ENCODE measurements at places on chromosomes 7 and 10.

DNA sequence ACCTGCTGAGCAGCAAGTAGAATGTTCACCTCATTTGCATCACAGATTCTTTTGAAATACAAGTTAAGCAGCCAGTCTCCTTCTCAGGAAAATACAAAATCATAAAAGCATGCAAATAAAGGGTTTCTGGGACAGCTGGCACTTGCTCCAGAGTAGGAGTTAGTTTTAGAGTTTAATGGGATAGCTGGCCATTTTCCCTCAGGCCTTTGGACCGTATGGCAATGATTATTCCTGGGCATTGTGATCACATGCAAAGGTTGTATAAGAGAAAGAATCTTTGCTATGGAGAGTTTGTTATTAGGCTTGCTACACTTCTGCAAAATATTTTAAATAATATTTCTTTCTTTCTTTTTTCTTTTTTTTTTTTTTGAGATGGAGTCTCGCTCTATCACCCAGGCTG lies 240.8 kb downstream of the CDK14 start:
- DNase-seq, result no peak

DNA sequence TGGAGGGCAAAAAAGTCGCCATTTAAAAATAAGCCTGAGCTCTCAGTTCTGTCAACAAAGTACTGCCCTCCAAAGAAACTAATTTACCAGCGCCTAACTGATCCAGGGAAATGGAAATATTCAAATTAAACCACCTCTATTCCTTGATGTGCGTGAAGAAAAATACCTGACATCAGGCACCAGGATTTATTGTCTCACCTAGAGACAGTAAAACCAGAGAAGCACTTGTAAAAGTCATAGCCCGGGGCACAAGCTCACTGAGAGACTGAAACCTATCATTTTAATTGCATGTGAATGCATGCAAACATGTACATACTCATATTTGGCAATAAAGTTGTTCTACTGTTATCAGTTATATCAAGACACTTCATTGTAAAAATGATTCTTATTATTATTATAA lies 147.3 kb upstream of the VSTM2A start:
- DNase-seq, result no peak

DNA sequence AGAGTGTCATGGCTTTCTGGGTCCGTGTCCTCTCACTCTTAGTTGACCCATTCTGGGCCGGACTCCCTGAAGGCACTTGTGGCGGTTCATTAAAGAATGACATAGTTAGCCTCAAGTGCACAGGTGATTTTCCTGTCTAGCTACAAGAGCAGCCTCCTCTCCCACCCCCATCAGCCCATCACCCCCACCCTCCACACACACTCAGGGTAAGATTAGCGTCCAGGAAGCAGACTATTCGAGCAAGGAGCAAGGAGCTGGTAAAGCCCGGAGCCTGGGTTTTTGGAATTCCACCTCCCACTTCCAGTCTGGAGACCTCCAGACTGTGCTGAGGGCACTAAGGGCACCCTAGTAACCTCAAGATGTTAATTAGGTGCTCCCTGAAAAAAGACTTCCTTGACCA lies 39.5 kb downstream of the TACR2 start:
- no peak for DNase-seq

- no peak for DNase-seq
These were observed 75.4 kb upstream of the SLC13A1 start for GRCh38 chr7:123275036-123275753.

DNA sequence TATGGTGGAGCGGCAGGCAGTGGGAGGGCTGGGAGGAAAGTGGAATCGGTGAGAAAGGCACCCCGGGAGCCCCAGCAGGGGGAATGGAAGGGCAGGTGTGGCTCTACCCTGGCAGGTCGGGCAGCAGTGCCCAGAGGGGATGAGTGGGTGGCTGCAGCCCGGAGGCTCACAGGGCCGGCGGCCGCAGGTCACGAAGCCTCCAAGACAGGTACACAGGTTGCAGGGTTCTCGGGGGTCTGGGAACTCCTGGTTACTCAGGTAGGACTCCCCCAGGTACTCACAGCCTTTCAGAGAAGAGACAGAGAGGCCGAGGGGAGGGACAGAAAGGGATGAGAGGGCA lies 21.8 kb downstream of the KCP start:
- no peak for DNase-seq

All from stimulated activated CD4-positive, alpha-beta T cell treated with anti-CD3 and anti-CD28 coated beads, Interleukin-15, amount 100 ng/mL, for 24 hours (primary cell).